ENCODE measurements at places on chromosomes 1 and 21. TPM values are rescaled to one million over a fixed set of nuclear protein-coding genes. Genes with fewer than 3 reads are reported as not detected.

Gene AMPD1
- not detected for total RNA-seq

Gene OVAAL
- total RNA-seq: not detected

Gene LGR6
- 0.16 TPM for total RNA-seq

Gene SPRR1B
- total RNA-seq: not detected

Gene AK4
- total RNA-seq: 0.16 TPM

Gene TMEM61
- not detected for total RNA-seq

Gene SLC25A33
- total RNA-seq: 2.5 TPM

GRCh38 chr1:46485564-46486431 is 3.8 kb upstream of the DMBX1 start:
- H3K36me3 ChIP-seq: no peaks in the 10 kb centered on the region
- H3K4me1 ChIP-seq: no peaks in the 10 kb centered on the region
- peaks cover 6% of the 10 kb centered on the region for H3K27me3 ChIP-seq
- no peak overlapping the region for H3K27ac ChIP-seq

GRCh38 chr1:215202868-215203267 is 120.3 kb downstream of the KCNK2 start:
- no peak overlapping the region for H3K4me3 ChIP-seq
- H3K4me1 ChIP-seq: no peaks in the 10 kb centered on the region
- H3K36me3 ChIP-seq: no peaks in the 10 kb centered on the region

GRCh38 chr1:203280061-203280460 is 25.3 kb upstream of the BTG2 start:
- no peaks in the 10 kb centered on the region for H3K4me1 ChIP-seq
- H3K27ac ChIP-seq: no peak overlapping the region
- no peak overlapping the region for H3K4me3 ChIP-seq
- H3K36me3 ChIP-seq: no peaks in the 10 kb centered on the region

DNA sequence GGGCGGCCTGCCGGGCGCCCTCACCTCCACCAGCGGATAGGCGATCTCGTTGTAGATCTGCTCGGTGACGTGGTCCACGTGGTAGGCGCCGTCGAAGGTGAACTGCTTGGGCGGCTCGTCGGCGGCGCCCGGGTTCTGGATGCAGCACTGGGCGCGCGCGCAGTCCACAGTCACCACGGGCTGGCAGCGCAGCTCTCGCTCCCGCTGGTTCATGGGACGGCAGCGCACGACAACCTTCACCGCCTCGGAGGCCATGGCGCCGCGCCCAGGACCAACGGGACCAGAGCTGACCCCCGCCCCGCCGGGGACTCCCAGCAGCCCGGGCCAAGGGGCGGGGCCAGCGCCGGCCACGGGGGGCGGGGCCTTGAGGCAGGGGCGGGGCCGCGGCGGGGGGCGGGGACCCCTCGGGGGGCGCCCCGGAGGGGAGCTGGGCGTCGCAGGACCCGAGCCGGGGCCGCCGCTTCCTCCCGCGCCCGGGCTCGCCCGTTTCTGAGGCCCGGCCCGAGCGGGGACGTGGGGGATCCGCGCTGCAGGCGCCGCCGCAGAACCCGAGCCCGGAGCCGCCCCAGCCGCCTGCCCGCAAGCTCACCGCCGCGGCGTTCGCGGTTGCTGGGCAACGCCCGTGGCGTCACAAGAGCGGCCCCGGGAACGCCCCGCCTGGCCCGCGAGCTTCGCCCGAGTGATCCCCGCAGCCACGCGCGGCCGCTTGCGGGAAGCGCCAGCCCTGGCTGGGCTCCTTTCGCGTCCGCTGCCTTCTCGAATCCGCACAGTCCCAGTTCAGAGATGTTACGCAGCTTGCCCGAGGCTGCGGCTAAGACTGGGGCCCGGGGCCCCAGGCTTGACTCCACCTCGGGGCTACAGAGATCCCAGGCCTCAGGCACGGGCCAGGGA is at the start of gene KIF17:
TSS of gene KIF17 (minus strand) at position 556 of the 891 bp plus-strand sequence. CDS start at position 255, 301 bp downstream.
- H3K27me3 ChIP-seq: no peaks in the 10 kb centered on the region
- no peaks in the 10 kb centered on the region for H3K36me3 ChIP-seq
- DNase-seq: peak; percentile 74
- H3K4me1 ChIP-seq: no peaks in the 10 kb centered on the region
- H3K4me3 ChIP-seq: no peak within 1 kb of the TSS
- no peak within 1 kb of the TSS for H3K27ac ChIP-seq

DNA sequence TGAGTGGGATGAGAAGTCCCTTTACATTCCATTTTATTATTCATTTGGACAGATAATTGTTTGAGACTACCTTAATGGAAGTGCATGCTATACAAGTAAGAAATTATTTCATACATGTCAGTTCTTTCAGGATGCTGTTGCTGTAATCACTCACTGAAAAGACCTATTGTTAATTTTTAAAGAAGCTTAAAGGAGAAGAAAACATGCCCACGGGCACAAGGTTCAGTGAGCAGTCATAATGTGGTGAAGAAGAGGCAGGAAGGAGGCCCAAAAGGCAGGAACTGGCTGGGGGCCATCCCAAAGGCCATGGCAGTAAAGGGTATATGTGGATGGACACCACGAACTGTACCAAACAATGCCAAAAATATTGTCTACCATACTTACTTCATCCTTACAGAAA is 206.0 kb downstream of the LYPLAL1 start:
- no peak for DNase-seq
- no peaks in the 10 kb centered on the region for H3K4me1 ChIP-seq
- no peaks in the 10 kb centered on the region for H3K27me3 ChIP-seq
- no peaks in the 10 kb centered on the region for H3K36me3 ChIP-seq

DNA sequence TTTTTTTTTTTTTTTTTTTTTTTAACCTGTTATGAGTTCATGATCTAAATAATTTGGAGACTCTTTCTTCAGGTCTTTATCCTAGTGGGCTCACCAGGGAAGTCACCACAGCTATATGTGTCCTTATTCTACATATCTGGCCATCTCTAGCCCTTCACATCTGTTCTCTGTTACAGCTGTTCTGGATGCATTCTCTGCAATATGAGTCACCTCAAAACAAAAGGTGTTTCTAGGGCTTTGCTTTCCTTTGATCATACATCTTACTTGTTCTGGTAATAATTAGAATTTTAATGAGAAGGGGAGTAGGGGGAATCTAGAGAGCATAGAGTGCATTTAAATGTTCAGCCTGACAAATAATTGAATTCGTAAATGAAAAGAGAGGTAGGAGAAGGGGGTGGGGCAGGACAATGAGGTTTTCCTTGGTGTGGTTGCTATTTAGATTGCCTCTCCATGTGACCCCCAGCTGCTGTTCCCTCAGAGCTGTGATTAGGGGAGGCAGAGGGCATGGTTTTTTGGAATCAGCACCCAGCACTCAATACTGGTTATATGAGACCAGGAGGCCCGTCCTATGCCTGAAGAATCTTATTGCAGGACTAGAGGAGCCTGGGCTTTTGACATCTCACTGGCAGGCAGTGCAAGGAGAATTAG is 8.0 kb downstream of the SYT6 start:
- no peaks in the 10 kb centered on the region for H3K27me3 ChIP-seq
- H3K4me1 ChIP-seq: no peaks in the 10 kb centered on the region
- H3K4me3 ChIP-seq: no peak overlapping the region
- DNase-seq: no peak

- H3K4me3 ChIP-seq: no peak overlapping the region
- no peaks in the 10 kb centered on the region for H3K27me3 ChIP-seq
- no peaks in the 10 kb centered on the region for H3K4me1 ChIP-seq
- no peaks in the 10 kb centered on the region for H3K36me3 ChIP-seq
- H3K27ac ChIP-seq: no peak overlapping the region
- DNase-seq: no peak
These were observed 171.1 kb upstream of the FGGY start for GRCh38 chr1:59125676-59126320.

DNA sequence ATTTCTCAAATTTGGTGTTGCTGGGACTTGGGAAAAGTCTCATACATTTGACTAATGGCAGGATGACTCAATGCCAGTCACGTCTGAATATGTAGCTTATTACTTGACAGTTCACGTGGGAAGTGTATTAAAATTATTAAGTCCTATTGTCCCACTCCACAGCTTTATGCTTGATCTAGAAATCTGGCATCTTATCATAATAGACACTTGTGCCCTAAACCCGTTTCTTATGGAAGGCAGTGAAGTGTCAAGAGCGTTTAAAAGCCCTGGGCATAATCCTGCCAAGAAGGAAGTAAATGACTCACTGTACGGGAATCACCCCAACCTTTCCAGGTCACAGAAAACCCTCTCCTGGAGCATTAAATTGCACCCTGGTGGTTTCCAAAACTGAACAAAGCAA is 207.4 kb downstream of the APP start:
- H3K27ac ChIP-seq: no peak overlapping the region
- H3K27me3 ChIP-seq: no peaks in the 10 kb centered on the region
- no peak for DNase-seq
- H3K36me3 ChIP-seq: no peaks in the 10 kb centered on the region

DNA sequence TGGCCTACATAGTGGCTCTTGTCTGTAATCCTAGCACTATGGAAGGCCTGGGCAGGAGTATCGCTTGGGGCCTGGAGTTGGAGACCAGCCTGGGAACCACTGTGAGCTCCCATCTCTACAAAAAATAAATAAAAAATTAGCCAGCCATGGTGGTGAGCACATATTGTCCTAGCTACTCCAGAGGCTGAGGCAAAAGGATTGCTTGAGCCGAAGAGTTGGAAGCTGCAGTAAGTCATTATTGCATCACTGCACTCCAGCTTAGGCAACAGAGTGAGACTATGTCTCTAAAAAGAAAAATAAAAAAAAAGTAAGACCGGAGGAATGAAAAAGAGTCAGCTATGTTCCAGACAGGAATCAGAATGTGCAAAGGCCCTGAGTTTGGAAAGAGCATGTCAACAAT is 115.3 kb downstream of the CYYR1 start:
- H3K4me3 ChIP-seq: no peak overlapping the region
- no peak overlapping the region for H3K27ac ChIP-seq
- H3K27me3 ChIP-seq: no peaks in the 10 kb centered on the region

DNA sequence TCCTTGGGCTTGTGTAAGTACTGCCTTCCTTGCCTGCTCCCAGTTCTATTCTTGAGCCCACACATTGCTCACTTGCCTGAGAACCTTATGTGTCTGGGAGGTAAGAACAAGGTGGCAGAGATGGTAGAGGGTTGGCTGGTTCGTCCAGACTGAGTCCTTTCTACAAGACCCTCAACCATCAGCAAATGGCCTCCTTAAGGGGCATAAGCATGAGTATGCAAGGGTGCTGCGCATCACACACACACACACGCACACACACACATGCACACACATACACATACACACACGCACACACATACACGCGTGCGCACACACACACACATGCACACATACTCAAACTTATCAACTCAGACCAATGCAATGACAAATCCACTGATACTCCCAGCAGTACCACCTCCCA is 56.9 kb downstream of the RHBG start:
- H3K27ac ChIP-seq: no peak overlapping the region
- no peaks in the 10 kb centered on the region for H3K36me3 ChIP-seq
- peaks cover 4% of the 10 kb centered on the region for H3K4me1 ChIP-seq
- H3K27me3 ChIP-seq: peaks cover 4% of the 10 kb centered on the region
- H3K4me3 ChIP-seq: no peak overlapping the region

DNA sequence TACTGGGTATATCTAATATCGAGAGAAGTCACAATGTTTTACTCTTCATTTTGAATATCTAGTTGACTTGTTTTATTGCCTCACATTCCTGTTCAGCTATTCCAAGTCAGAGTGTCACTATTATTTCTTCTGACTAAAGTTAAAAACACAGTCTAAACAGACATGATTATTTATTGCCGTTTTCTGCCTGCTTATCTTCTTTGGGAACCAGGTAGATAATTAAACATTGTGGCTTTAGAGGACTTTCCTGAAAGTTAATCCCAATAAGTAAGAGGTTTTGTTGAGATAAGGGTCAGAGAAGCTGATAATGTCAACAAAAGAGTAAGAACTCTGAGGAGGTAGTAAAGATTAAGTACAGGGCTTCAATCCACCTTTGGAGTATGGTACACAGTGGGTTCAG is 53.8 kb downstream of the PCNX2 start:
- DNase-seq: no peak
- H3K4me1 ChIP-seq: no peaks in the 10 kb centered on the region
- H3K27me3 ChIP-seq: no peaks in the 10 kb centered on the region
- no peak overlapping the region for H3K27ac ChIP-seq

DNA sequence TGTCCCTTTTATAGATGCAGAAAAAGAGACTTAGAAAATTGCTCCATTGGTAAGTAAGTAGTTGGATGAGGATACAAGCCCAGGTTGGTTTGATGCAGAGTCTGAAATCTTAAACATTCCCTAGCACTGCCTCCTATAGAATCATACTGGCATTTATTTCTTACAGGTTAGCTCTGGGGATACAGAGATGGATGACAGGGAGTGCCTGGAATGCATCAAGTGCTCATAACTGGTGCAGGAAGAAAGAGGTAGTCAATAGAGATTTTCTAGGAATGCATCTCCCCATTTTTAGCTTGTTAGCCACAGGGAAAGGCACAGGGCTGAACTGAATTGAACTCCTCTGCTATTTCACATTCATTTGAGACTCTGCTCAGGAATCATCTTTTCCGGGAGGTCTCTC is 269.0 kb upstream of the USP24 start:
- no peaks in the 10 kb centered on the region for H3K36me3 ChIP-seq
- no peak for DNase-seq
- H3K27ac ChIP-seq: no peak overlapping the region
- no peak overlapping the region for H3K4me3 ChIP-seq

DNA sequence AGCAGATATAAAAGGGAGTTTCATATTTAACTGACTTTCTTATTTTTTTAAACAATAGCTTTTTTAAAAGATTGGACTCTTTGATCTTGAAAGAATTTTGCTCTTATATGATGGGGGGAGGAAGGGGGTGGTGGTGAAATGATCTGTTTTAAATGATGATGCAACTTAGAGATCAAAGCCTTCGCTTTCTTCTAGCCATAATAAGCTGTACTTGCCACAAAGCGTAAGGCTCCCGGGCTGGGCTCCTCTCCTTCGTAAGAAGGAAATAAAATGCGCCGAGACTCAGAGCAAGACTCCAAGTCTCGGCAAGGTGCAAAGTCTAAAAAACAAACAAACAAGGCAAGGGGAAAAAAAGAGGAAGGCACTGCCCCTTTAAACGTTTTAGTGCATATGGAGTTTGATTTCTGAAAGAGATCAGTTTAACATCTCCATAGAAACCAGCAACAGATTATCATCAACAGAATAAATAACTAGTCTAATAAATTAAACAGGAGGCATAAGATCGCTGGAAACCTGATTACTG is 3.3 kb downstream of the CASZ1 start:
- no peaks in the 10 kb centered on the region for H3K4me1 ChIP-seq
- no peak overlapping the region for H3K27ac ChIP-seq
- no peak for DNase-seq
- no peaks in the 10 kb centered on the region for H3K27me3 ChIP-seq
- H3K36me3 ChIP-seq: no peaks in the 10 kb centered on the region

DNA sequence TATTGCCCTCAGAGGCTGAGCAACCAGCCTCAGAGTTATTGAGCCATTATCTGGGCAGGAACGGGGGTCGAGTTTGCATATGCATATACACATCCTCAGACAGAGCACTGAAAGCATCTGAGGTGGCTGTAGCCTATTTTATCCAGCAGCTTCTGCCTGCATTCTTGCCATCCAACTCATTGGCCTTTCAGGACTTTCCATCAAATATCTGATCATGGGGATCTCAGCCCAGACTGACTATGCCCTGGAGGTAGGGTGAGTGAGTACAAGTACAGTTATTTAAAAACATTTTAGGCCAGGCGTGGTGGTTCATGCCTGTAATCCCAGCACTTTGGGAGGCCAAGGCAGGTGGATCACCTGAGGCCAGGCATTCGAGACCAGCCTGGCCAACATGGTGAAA is 1.8 kb upstream of the MTF1 start:
- peaks cover 42% of the 10 kb centered on the region for H3K36me3 ChIP-seq
- H3K4me1 ChIP-seq: peaks cover 12% of the 10 kb centered on the region
- no peak for DNase-seq
- H3K27me3 ChIP-seq: no peaks in the 10 kb centered on the region
- no peak overlapping the region for H3K27ac ChIP-seq
- H3K4me3 ChIP-seq: no peak overlapping the region

Measured in naive thymus-derived CD4-positive, alpha-beta T cell (primary cell).